ENCODE measurements at places on chromosomes 12 and 14.

- DNase-seq, result no peak
Measured at GRCh38 chr12:10101042-10101579, 2.3 kb upstream of the CLEC1A start.

- DNase-seq, result no peak
Measured at GRCh38 chr12:10307630-10308029, at the start of gene KLRD1. KLRD1 (plus strand) TSS chr12:10307870; CDS start chr12:10308078, 208 bp downstream.

- DNase-seq, result no peak
Measured at GRCh38 chr12:108116699-108117098, 12.4 kb upstream of the WSCD2 start.

DNA sequence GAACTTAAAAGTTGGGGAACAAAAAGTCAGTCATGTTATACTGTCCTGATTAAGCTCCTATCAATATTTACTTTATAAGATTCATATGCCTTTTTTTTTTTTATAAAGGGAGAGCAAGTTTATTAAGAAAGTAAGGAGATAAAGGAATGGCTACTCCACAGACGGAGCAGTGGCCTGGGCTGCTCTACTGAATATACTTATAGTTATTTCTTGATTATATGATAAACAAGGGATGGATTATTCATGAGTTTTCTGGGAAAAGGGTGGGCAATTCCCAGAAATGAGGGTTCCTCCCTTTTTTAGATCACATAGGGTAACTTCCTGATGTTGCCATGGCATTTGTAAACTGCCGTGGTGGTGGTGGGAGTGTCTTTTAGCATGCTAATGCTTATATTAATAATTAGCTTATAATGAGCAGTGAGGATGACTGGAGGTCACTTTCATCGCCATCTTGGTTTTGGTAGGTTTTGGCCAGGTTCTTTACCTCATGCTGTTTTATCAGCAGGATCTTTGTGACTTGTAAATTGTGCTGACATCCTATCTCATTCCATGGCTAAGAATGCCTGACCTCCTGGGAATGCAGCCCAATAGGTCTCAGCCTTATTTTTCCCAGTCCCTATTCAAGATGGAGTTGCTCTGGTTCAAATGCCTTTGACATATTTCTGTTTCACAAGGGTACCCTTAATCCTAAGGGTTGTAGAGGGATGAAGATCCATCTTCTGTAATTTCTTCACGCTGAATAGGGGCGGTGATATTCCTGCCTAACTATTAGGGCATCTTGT, 73.9 kb downstream of the OTOGL start:
- DNase-seq, result no peak

GRCh38 chr14:26765301-26765700, 167.5 kb upstream of the NOVA1 start:
- DNase-seq, result no peak

DNA sequence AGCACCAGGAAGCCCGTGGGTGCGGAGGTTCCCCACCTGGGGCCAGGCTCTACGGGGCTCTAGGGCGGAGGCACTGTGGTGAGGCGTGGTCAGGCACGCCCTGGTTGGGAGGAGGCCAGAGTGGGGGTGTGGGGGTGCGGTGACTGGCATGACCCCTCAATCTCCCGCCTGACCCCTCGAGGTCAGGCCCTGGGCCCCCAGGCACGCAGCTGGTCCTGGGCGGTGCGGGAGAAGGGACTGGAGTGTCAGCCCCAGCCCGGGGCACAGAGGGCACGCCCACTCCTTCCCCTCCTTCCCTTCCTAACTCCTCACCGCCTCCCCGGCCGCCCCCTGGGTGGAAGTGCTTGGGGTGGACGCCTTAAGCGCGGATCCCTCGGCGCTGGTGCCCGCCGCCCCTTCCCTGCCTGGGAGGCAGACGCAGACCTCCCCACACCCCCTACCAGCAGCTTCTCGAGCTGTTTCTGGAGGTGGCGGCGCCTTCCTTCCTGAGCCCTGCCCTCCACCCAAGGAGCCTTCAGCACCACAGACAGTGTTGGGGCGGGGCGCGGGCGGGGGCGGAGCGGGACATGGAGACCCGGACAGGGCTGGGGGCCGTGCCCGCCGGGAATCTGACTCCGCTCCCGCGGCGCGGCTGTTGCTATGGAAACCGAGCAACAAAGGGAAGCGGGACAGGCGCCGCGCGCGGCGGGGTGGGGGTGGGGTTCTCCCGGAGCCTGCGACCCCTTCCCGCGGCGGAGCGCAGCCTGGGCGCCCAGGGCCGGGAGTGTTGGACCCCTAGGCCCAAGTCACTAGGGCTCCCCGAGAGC, 741 bp upstream of the CRIP2 start:
- DNase-seq, result peak; percentile 82

Measured in NCI-H1092 (cell line).